ENCODE measurements at places on chromosomes 2 and 18.

DNA sequence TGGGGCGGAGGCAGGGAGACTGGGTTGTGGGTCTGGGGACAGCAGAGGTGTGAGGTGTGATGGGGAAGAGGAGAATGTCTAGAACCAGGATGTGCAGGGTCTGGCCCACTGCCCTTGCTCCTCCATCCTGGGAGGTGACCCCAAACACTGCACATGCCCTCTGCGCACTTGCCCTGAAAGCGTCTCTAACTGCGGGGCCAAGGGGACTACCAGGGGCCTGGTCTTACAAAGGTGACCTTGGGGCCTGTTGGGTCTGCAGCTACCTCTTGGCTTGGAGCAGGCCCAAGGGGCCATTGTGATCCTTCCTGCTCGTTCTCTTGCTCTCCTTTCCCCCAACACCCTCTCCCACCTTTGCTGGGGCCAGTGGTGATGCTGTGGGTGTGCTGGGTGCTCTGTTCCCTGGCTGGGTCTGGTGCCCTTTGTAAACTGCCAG, 48.0 kb upstream of the FAHD2A start:
- DNase-seq: no peak

- no peak for DNase-seq
Measured at GRCh38 chr2:159571540-159572260, 44.6 kb downstream of the BAZ2B start.

DNA sequence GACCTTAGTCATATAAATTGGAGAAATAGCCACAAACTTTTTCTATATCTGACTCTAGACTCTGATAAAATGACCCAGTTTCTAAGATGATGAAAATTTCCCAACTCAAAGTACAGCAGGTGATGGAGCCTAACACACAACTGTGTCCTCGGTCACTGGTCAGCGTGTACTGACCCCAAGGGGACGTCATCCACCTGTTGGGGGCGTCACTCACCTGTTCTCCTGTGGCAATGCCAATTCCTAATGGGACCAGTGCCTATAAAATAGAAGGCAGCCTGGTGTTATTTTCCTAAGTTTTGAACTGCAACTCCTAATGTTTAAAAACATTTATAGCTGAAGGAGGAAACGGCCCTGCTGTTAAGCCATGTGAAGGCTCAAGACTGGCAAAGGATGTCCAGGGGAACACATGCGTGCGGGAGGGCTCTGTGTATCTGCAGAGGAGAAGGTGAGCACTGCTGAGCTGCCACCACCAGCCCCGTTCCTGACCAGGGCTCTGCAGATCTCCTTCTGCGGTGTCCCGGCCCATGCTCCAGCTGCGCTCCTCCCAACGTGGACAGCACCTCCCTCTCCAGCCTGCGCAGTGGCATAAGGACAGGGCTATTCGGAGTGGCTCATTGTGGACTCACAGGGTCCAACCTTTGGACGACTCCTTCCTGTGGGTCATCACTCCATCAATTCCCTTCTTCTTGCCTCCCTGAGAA, 21.2 kb downstream of the TYMS start:
- DNase-seq: no peak

- no peak for DNase-seq
Measured at GRCh38 chr2:107436281-107436680, 390.4 kb upstream of the RGPD4 start.

DNA sequence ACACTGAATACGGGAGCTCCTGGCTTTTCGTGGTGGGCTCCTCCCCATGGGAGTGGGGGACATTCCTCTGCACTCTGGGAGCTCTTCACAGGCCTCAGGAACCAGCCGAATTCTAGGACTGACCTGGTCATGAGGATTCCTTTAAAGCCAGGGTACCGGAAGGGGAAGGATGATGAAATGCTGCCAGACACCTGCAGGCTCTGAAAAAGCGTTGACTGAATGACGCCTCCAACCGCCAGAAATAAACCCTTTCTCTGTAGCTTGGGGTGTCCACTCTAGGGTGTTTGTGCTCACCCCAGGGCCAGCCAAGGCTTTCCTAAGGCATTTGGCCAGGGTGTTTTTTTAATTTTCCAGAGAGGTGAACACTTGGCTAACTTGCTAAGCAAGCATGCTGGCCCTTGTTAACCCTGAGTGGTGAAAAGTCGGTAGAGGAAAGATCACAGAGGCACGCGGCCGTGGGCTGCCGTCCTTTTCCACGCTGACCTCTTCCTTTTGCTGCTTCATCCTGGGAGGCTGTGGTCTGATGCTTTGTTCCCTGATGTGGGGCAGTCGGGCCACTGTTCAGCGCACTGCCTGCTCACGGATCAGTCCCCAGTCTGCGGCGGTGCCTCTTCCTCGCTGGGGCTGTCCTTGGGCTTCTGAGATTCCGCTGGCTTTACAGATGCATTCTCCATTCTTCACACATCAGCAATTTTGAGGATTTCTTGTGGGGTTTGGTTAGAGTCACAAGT, 32.0 kb downstream of the IMPA2 start:
- no peak for DNase-seq

- no peak for DNase-seq
Measured at GRCh38 chr2:3054066-3054465, 323.6 kb downstream of the EIPR1 start.

DNA sequence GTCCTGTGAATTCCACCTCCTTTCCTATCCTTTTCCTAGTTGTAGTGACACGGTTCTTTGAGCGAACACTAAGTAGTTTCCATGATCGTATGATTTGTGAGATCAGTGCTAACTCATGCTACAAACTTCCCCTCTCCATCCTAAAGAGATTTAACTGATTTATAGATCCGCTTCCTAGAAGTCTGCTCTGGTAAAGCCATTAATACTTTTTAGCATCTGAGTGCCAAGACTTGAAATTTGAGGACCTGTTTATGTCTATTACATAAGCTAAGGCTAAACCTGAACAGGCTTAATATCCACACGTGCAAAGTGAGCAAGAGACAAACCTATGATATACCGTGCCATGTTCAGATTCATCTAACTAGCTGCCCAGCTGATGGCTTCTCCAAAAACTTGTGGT, 14.9 kb downstream of the PROKR1 start:
- DNase-seq: no peak

GRCh38 chr18:25503567-25504081, 151.7 kb upstream of the ZNF521 start:
- peak; percentile 4 for DNase-seq

DNA sequence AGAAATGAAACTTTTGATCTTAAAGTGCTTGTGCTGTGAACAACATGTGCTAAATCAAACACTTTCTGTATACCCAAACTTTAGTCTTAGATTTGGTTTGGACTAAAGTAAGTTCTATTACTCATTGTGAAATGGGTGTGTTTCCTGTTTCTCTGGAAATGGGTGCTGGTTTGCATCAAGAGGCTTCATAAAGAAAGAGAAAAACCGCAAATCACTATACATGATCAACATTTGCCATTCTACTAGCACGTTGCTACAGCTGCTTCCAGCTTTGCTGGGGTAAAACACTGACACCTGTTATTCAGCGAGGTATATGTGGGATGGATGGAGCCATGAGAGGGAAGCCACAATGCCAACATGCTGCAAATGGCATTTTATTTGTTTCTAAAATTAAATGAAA, 547.0 kb upstream of the ACVR2A start:
- no peak for DNase-seq

- DNase-seq: no peak
Measured at GRCh38 chr18:42914476-42914875, 201.0 kb downstream of the RIT2 start.

GRCh38 chr18:79508565-79509535, 113.1 kb downstream of the NFATC1 start:
- DNase-seq: no peak

DNA sequence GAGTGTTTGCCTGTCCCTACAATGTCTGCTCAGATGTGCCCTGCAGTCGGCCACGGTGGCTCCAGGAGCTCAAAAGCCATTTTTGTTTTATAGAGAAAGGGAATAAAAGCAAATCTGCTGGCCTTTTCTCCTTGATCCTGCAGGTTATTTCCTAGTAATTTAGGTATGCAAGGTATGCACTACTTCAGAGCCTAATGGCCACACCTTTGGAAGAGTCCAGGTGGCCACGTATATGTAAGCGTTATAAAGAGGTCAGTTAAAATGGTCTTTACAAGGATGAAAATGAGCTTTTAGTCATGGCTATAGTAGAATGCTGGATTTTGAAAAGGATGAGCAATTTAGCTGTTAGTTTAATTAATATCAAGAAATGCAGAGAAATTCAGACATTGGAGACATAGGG, 81.7 kb downstream of the ARHGEF33 start:
- no peak for DNase-seq

DNA sequence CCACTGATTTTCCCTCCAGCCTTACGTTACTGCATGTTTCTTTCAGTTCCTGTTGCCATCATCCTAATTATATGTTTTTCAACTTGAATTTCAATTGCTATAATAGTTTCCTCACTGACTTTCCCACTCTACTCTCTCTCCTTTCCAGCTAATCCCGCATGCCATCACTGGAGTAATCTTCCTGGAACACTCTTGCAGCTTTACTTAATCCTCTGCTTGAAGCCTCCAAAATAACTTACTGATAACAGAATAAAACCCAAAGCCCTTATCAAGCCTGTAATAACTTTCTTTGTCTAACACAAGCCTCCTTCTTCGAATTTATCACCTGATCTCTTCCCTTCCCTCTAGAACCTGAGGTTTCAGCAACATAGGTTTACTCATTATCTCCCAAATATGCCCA, 237.3 kb downstream of the LTBP1 start:
- DNase-seq: no peak

DNA sequence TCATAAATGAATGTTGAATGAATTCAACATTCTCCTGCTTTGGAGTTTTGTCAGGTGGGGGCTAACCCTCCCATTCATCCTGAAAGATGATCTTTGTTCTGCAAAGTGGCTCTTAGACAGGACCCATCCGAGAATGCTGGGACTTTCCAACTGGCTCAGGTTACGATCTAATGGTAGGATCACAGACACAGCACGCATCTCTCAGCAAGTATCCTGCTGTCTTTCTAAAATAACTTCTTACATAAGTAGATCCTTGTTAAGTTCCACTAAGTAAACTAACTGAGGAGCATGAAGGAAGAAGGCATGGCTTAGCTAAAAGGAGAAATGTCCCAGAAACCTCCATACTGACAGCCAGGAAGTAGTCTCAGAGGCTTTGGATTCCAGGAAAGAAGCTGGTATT, 23.7 kb downstream of the CYP27A1 start:
- peak; percentile 15 for DNase-seq

DNA sequence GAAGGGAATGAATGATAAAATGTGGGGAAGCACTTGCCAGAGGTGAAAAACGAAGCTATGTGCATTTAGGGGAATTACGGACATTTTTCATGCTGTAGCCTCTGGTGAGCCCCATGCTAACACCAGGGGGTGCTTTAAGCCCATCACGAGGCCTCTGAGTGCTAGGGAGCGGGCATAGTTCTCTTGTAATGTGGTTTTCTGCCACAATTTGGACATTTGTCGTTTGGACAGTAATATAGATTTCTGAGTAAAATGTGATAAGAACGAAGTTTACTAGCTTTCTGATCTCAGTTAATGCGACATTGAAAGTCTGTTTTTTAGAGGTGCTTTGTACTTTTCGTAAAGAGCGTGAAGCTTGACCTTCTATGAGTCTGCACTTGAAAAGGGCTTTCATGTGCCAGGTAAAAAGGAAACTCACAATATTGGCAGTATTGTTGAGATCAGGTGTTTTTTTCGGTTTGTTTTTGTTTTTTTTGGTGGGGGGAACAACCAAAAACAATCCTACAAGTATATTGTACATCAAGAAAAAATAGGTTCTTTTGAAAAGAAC, 50.6 kb downstream of the TRAF3IP1 start:
- DNase-seq: peak; percentile 74

- peak; percentile 34 for DNase-seq
Measured at GRCh38 chr2:71492112-71492511, 38.8 kb downstream of the DYSF start.

- no peak for DNase-seq
Measured at GRCh38 chr18:5534845-5535244, 9.0 kb downstream of the EPB41L3 start.

DNA sequence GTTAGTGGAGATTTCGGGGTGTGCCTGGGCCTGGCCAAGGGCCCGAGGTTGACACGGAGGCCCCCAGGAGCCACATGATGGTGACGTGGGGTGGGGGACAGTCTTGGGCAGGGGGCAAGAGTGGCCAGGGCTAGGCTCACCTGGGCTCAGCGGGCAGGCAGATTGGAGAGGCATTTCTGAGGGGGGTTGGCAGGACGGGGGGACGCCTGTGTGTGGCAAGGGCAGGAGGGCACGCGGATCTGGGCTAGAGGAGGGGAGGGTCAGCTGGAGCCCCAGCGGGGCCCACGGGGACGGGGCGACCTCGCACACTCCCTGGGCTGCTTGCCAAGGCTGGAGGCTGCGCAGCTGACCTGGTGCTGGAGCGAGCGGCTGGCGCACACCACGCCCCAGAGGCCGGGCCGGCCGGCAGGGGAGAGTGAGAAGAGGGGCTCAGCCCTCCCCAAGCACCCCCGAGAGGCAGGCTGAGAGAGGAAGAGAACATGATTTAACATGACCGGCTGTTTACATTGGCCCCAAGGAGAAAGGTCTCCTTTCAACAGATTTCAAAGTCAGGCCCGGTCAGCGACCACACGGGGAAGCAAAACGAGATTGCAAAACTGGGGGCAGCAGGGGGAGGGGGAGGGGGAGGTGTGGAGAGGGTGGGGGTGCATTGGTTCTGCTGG, 38.0 kb upstream of the SNED1 start:
- no peak for DNase-seq

DNA sequence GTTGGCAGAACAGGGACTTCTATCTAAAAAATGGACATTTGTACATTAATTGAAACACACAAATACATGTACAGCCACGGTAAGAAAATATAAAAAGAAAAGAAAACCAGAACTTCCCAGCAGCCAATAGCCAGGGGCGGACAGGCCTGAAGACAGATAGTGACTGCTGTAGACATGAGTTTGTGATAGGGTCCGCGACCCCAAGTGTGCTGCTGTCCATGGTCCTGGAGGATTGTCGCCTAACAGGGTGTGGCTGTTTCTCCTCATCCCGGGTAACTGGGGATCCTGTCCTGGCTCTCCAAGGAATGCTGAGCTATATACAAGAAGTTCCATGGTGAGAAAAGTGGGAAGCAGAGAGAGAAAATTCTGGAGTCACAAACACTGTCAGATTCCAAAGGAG, 266.5 kb upstream of the SALL3 start:
- no peak for DNase-seq

- DNase-seq: peak; percentile 90
Measured at GRCh38 chr2:43221763-43222474, 4.5 kb downstream of the ZFP36L2 start.

DNA sequence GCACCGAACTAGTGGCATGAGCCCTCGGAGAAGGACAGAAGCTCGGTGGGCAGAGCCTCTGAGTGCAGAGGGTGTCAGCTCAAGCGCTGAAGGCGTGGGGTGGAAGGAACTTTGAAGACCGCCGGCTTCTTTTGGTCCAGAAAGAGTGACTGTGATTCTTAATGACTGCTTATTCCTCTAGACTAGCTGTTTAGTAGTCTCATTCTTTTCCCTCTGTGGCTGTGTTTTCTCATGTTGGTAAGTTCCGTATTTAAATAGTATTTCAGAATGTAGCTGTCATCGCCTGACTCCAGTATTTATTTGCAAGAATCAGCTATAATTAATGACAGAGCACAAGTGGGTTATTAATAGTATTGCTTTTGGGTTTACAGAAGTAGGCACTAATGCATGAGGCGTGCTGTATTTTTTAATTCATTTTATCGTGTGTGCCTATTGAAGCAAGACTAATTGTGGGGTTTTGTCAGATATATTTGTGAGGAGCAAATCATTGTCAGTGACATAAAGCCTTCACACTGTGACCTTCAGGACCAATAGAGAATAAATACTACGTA, 80.8 kb upstream of the NFATC1 start:
- DNase-seq: no peak

GRCh38 chr2:184425083-184425482, 173.2 kb upstream of the ZNF804A start:
- no peak for DNase-seq

Measured in HTR-8/SVneo (cell line).